ENCODE measurements at places on chromosomes 3 and 15. TPM values are rescaled to one million over a fixed set of nuclear protein-coding genes. Genes with fewer than 3 reads are reported as not detected.

DNA sequence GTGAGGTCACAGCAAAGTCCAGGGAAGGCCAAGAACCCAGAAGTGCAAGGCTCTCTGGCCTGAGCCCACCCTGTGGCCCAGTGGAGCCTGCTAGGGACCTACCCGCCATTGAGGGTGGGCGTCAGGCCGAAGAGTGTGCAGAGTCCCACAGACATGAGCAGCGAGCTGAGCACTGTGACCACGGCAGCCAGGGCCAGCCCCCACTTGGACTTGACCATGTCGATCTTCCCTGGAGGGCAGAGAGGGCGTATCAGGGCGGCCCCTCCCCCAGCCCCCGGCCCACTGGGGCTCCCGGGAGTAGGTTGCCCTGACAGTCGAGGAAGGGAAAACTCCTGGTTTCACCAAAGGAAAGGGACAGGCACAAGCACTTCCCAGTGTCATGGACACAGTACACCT lies 44.6 kb downstream of the PTPN23 start:
- no peak overlapping the region for H3K27ac ChIP-seq
- peaks cover 70% of the 10 kb centered on the region for H3K36me3 ChIP-seq
- H3K4me1 ChIP-seq = peaks cover 19% of the 10 kb centered on the region
- no peaks in the 10 kb centered on the region for H3K27me3 ChIP-seq
- no peak for DNase-seq

DNA sequence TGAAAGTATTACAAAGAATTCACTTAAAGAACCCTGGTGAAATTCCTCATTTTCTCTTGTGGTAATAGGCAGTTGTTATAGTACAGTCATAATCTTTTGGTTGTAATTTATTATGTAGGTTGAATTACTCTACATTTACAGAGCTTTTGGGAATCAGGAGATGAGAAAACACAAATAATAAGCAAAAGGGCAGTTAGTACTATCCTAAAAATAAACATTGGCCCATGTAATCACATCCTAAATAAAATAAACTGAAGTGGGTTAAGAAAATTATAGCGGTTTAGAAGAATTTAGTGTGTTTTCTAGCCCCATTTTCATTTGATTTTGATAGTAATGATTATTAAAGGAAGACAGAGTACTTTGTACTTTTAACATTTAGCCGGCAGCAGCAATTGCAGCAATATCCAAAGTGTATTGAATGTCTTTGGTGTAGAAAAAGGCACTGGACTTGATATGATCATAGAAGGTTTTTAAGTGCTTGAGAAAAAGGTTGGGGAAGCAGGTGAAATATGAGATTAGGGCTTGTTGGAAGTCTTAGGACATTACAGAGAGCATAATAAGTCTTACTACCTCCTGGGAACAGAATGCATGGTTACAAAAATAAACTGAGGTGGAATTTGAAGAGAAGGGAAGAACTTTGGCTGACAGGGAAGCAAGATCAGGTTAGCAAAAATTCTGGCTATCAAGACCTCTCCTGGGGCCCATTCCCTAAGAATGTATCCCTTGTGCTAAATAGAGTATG lies 79.9 kb downstream of the MBNL1 start:
- no peak for DNase-seq
- H3K36me3 ChIP-seq = peaks cover under 1% of the 10 kb centered on the region
- H3K4me1 ChIP-seq = peaks cover 34% of the 10 kb centered on the region

GRCh38 chr3:174614036-174614435 lies 245.1 kb upstream of the NAALADL2 start:
- no peaks in the 10 kb centered on the region for H3K36me3 ChIP-seq
- no peaks in the 10 kb centered on the region for H3K4me1 ChIP-seq
- no peak for DNase-seq

- no peak for DNase-seq
- no peak overlapping the region for H3K27ac ChIP-seq
- H3K4me1 ChIP-seq = peaks cover 29% of the 10 kb centered on the region
- H3K27me3 ChIP-seq = no peaks in the 10 kb centered on the region
Observed at GRCh38 chr3:31978553-31978952, 2.5 kb downstream of the OSBPL10 start.

DNA sequence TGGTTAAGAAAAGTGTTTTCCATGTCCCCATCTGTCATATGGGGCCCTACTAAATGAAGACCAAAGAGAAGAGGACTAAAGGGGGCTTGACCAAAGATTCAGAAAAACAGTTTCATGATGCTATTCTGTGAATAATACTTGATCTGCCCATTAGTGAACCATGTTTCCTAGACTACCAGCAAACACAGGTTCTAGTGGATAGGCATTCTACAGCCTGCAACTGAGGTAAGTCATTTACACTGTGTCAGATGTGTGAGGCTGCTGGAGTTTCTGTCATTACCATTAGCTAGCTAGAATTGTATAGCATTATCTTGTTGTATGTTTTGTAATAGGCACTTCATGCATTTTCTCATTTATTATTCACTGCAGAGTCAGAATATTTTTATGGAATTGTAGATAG lies 6.6 kb downstream of the GPR171 start:
- no peaks in the 10 kb centered on the region for H3K36me3 ChIP-seq
- H3K27me3 ChIP-seq = no peaks in the 10 kb centered on the region
- H3K4me1 ChIP-seq = peaks cover 3% of the 10 kb centered on the region
- H3K4me3 ChIP-seq = no peak overlapping the region
- H3K27ac ChIP-seq = no peak overlapping the region
- DNase-seq = no peak

GRCh38 chr3:62073038-62073437 lies 300.3 kb downstream of the FEZF2 start:
- H3K27ac ChIP-seq = no peak overlapping the region
- H3K27me3 ChIP-seq = no peaks in the 10 kb centered on the region
- DNase-seq = no peak
- no peak overlapping the region for H3K4me3 ChIP-seq

- no peak overlapping the region for H3K27ac ChIP-seq
- H3K4me3 ChIP-seq = no peak overlapping the region
- no peaks in the 10 kb centered on the region for H3K4me1 ChIP-seq
Observed at GRCh38 chr3:127377801-127378655, 90.2 kb upstream of the PRR20G start.

DNA sequence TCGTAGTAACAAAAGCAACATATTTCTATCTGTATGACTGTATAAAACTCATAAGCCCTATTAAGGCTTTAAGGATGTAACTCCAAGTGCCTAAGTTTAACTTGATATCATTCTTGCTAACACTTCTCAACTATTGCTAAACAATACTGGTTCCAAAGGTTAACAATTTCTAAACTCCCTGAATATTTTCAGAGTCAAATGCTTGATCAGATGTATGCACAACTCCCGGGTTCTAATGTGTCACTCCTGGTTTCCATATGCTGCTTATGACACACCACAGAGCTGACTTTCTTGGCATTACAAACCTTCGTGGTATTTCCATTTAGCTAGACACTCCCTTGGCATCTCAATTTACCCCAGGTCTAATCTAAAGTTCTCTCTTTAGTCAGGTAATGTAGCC lies 26.3 kb downstream of the DZIP1L start:
- H3K36me3 ChIP-seq = peaks cover 38% of the 10 kb centered on the region
- H3K27me3 ChIP-seq = no peaks in the 10 kb centered on the region
- no peaks in the 10 kb centered on the region for H3K4me1 ChIP-seq
- no peak overlapping the region for H3K27ac ChIP-seq
- H3K4me3 ChIP-seq = no peak overlapping the region

GRCh38 chr3:25508901-25509300 lies 80.8 kb downstream of the RARB start:
- H3K27me3 ChIP-seq = no peaks in the 10 kb centered on the region
- H3K27ac ChIP-seq = no peak overlapping the region
- H3K4me1 ChIP-seq = peaks cover 6% of the 10 kb centered on the region
- H3K36me3 ChIP-seq = no peaks in the 10 kb centered on the region
- DNase-seq = no peak
- no peak overlapping the region for H3K4me3 ChIP-seq

DNA sequence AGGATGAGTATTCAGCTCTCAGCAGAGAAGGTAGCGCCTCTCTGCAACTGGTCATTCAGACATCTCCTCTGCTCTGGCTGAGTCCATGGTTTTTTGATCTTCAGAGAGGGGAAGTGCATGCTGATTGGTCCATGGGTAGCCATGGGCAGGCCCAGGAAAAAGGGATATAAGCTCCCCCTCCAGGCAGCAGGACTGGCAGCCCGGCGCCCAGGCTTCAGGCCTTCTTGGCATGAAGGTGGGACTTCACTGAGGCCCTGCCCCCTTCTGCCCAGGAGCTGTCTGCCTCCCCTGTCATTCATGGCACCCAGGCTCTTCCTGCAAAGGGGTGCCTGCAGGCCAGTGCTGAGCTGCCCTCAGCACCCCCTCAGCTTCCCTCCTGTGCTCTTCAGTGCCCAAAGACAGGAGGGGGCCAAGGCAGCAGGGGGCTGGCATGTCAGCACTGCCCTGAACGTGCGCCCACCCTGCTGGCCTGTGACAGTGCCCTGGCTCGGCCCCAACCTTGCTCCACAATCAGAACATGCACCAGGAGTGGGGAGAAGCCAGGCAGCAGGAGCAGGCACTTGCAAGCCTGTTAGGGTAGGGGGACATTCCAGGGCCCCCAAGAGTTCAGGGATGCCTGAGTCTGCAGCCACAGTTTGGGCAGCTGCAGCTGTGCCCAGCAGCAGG lies 13.8 kb upstream of the NR1I2 start:
- no peak overlapping the region for H3K27ac ChIP-seq
- no peaks in the 10 kb centered on the region for H3K4me1 ChIP-seq
- H3K27me3 ChIP-seq = no peaks in the 10 kb centered on the region

DNA sequence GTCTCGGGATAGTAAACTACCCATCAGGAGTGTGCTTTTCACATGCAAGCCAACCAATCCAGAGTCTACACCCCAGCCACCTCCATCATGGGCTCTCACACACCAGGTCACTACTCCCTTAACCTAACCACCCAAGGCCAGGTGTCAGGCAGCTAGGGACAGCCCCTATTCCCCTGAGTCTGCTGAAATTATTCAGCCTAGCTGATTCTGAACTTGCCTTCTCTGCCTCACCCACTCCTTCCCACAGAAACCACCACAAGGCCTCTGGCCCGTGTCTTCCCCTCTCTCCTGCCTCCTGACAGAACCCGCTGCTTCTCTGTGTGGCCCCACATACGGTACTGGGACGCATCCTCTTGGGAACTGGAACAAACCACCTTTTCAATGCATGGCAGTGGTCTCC lies 82.1 kb downstream of the PCSK6 start:
- H3K4me3 ChIP-seq = no peak overlapping the region
- H3K36me3 ChIP-seq = no peaks in the 10 kb centered on the region
- H3K27ac ChIP-seq = no peak overlapping the region
- no peaks in the 10 kb centered on the region for H3K27me3 ChIP-seq

- peaks cover 32% of the 10 kb centered on the region for H3K4me1 ChIP-seq
- no peak overlapping the region for H3K4me3 ChIP-seq
- H3K36me3 ChIP-seq = peaks cover 28% of the 10 kb centered on the region
- DNase-seq = peak; percentile 83
Observed at GRCh38 chr15:67175643-67176071, 78.8 kb downstream of the AAGAB start.

- no peaks in the 10 kb centered on the region for H3K4me1 ChIP-seq
- H3K36me3 ChIP-seq = no peaks in the 10 kb centered on the region
- H3K4me3 ChIP-seq = no peak overlapping the region
- no peaks in the 10 kb centered on the region for H3K27me3 ChIP-seq
- no peak for DNase-seq
Observed at GRCh38 chr3:169846458-169847193, 23.1 kb downstream of the LRRC31 start.

DNA sequence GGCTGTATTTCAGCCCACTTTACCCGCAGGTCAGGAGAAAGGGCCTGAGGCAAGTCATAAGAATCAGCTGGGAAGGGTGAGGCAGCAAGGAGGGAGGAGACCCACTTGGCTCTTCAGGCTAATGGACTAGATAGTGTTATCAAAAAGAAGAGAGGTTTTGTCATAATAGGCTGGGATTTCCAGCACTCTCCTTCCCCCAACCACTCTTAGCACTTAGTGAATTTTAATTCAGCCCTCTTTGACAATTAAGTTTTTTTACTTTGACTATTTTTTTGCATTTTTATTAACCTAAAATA lies 771 bp downstream of the MPI start:
- H3K27me3 ChIP-seq = no peaks in the 10 kb centered on the region
- H3K4me3 ChIP-seq = peak overlapping the region; percentile 75
- DNase-seq = no peak
- peaks cover 28% of the 10 kb centered on the region for H3K4me1 ChIP-seq

SLC6A20 gene
- total RNA-seq = not detected

BLM gene
- 2.4 TPM for total RNA-seq

FBXO40 gene
- total RNA-seq = not detected

PPP4R2 gene
- 38.4 TPM for total RNA-seq

DNASE1L3 gene
- 5.8 TPM for total RNA-seq

MRAS gene
- 29.6 TPM for total RNA-seq

Data from suprapubic skin (tissue), 4 donors.